ENCODE measurements at places on chromosomes 7 and 10.

DNA sequence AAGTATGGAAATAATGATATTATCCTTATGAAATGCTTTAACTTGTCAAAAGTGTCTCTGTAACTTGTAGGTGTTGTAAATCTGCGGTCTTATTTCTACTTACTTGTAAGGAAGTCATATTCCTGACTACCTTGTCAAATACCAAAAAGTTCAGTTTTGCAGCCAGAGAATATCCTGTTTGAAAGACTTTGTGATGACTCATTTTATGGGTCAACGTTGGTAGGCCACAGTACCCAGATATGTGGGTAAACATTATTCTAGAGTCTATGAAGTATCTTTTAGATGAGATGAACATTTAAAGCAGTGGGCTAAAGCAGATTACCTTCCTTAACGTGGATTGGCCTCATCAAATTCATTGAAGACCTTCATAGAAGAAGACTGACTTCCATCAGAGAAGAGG lies 195.3 kb downstream of the PPP1R9A start:
- no peak for DNase-seq

- no peak for DNase-seq
Measured at GRCh38 chr7:20786421-20786778, 286 bp downstream of the SP8 start.

GRCh38 chr7:140581411-140581810 lies 59.2 kb downstream of the DENND2A start:
- DNase-seq = no peak

DNA sequence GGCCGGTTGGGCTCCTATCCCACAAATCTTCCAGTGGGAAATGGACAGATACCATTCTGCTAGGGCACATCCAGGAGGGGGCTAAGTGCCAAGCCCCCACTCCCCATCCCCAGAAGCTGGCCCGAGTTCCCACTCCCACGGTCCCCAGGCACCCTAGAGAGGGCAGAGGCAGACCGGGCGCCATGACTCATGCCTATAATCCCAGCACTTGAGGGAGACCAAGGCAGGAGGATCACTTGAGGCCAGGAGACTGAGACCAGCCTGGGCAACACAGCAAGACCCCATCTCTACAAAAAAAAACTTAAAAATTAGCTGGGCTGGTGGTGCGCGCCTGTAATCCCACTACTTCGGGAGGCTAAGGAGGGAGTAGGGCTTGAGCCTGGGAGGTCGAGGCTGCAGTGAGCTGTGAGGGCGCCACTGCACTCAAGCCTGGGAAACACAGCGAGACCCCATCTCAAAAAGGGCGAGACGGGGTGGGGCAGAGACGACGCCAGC lies 870 bp downstream of the GNA12 start:
- no peak for DNase-seq

GRCh38 chr7:130489140-130489983 lies 2.5 kb upstream of the MEST start:
- no peak for DNase-seq

DNA sequence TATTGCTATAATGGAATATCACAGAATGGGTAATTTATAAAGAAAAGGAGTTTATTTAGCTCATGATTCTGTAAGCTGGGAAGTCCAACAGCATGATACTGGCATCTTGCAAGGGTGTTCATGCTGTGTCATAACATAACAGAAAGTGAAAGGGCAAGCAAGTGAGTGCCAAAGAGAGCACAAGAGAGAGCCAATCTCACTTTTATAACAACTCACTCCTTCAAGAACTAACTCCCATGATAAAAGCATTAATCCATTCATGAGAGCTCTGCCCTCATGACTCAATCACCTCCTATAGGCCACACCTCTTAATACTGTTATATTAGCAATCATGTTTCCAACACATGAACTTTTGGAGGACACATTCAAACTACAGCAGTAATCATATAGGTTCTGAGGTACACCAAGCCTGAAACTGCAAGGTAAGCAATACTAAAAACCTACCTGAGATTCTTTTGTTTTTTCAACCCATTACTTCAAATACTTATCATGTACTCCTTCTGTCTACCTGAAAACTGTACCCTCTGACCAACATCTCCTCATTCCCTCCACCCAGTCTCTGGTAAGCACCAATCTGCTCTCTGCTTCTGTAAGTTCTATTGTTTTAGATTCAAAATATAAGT lies 219.7 kb downstream of the MTERF1 start:
- no peak for DNase-seq

DNA sequence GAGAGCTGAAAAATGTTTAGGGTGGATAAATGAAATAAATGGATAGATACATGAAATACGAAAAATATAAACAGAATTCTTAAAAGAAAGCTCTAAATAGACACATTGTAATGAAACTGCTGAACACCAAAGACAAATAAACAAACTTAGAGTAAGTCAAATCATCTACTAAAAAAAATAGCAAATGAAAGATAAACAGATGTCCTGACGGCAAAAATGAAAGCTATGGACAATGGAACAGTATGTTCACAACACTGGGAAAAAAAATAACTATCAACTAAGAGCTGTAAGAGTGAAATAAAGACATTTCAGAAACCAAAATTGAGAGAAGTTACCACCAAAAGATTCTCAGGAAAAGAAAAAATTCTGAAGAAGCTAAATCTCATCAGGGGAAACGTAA lies 106.1 kb downstream of the SGMS1 start:
- DNase-seq = no peak

- DNase-seq = no peak
Measured at GRCh38 chr10:26455567-26456315, 17.6 kb downstream of the APBB1IP start.

DNA sequence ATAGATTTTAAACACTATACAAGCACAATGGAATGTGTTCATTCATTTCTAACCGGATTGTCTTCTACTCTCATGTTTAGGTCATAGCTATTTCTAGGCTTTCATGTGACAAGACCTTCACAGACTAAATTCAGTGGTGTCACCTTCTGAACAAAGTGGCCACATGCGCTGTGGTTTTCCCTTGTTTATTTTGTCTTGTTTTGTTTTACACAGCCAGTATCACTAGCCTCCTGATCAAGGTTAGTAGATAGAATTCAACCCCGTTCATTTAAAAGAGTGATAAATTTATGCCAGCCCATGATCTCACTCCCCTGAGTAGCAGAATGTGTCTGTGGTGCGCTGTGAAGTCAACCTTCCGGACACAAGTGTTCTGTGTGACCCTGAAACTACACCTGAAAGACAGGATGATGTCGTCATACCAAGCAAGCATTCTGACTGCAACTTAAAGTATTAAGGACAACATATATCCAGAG lies 209.1 kb downstream of the CREB5 start:
- DNase-seq = no peak

DNA sequence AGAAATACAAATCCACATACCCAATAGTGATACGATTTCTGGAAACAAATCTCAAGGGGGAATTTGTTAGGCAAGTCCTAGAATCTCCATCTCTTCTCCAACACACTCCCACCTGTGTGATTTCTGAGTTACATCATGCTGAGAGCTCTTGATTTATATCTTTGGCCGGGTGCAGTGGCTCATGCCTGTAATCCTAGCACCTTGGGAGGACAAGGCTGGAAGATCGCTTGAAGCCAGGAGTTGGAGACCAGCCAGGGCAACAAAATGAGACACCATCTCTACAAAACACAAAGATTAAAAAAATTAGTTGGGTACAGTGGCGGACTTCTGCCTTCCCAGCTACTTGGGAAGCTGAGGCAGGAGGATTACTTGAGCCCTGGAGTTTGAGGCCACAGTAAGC lies 1.5 kb upstream of the MTPN start:
- DNase-seq = no peak

DNA sequence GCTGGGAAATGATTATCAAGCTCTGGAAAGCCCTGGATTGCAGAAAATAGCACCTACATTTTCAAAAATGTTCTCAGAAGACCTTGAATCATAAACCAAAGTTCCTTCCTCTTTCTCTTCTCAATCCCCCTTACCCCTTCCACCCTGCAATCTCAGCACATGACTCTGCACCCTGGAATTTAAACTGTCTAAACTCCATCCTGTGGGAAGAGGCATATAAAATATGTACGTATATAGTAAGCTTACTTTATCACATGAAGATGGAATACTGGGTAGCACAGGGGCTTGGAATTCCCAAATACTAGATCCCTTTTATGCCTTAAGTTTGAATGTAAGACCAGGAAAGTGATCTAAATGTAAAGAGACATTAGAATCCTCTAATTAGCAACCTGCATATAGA lies 7.7 kb downstream of the AGMO start:
- DNase-seq = no peak

- DNase-seq = no peak
Measured at GRCh38 chr7:84631913-84632312, 437.3 kb upstream of the SEMA3A start.

All from stimulated activated CD8-positive, alpha-beta memory T cell treated with anti-CD3 and anti-CD28 coated beads, Interleukin-7, amount 100 ng/mL, for 1 hour (primary cell).